ENCODE measurements at places on chromosomes 13 and 19.
A peak's percentile ranks its signal among the peaks of the same experiment; 100 is the strongest.

DNA sequence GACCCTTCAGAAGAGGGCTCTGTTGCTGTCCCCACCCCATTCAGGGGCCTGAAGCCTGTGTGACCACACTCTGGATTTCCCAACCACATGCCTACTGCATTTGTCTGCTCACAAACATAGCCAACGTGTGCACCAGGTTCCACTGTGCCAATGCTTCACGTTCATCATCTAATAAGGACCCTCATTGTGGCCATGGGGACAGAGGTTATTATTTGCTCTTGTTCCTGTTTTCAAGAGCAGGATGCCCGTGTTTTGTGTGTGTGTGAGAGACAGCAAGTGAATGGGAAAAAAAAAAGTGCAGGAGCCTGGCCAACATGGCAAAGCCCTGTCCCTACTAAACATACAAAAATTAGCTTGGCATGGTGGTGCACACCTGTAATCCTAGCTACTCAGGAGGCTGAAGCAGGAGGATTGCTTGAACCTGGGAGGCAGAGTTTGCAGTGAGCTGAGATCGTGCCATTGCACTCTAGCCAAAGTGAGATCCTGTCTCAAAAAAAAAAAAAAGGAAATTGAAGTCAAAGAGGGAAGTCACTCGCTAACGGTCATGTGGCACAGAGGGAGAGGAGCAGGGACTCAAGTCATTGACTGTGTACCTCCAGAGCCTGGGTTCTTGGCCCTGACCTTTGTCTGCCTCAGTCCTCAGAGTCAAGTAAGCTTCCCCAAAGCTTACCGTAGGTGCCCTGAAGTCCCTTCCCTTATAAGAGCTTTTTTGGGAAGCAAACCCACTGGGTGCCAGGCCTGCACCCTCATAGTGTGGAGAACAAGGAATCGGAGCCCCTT is 6.9 kb downstream of the B3GNT8 start:
- DNase-seq: peak; percentile 33

DNA sequence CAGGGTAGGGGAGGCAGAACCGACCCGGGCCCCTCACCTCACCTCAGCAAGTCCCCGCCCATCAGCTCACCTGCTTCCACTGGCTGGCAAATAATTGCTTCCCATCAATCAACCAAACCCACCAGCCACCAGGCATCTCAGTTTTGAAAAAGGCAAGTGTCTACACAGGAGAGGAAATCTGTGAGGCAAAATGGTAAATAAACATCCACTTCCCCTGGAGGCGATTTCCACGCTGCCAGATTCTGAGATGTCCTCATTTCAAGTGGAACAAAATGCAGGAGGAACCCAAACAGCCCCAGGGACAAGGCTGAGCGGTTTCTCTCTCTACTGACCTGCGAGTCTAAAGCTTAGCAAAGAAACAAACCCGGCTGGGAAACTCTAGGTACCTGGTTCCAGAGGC is 117.5 kb downstream of the CRYL1 start:
- no peak for DNase-seq

DNA sequence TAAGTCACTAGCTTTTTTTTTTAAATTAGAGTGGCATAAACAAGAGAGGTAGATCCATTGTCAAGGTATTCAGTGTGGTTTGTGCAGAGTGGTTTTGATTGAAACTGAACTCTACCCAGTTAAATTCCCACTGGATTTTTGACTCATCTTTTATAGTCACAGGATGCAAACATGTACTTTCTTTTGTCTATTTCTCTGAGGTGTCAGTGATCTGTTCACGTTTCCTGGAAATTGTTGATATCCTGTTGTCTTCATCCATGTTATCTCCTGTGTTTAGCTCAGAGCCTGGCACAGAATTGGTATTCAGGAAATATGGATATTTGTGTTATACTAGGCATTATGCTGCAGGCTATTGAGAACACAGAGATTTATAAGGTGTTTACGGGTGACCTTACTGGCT is 119.7 kb downstream of the PCCA start:
- no peak for DNase-seq

GRCh38 chr13:44730851-44731250 is 154.7 kb upstream of the TSC22D1 start:
- DNase-seq: no peak

DNA sequence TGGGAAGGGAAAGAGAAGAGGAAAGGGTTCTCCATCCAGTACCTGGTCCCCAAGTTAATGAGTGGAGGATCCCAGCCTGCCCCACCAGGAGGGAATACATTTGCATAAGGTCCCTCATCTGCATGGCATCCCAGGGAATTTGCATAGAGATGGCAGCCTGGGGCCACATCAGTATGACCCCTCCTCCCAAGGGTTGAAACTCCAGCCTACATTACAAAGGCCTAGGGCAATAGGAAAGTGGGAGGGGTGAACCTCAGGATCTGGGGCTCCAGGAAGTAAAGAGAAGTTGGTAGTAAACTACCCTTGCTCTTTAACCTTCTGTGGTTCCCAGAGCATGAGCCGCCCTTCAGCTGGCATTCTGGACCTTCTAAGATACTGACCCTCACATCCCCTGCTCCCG is 6.8 kb upstream of the NECTIN2 start:
- DNase-seq: no peak

- no peak for DNase-seq
Measured at GRCh38 chr13:23320926-23321534, 112.5 kb downstream of the SACS start.

GRCh38 chr13:28636677-28637317 is 22.1 kb upstream of the POMP start:
- peak; percentile 50 for DNase-seq

Measured in CD4-positive, alpha-beta T cell treated with Interleukin-15 for 1 hour (primary cell).